Activated CD4-positive, alpha-beta T cell treated with anti-CD3 and anti-CD28 coated beads, Interleukin-2, amount 50 U/mL, for 1 hour (primary cell): ENCODE measurements at places on chromosomes 3 and 15.
A peak's percentile ranks its signal among the peaks of the same experiment; 100 is the strongest.

DNA sequence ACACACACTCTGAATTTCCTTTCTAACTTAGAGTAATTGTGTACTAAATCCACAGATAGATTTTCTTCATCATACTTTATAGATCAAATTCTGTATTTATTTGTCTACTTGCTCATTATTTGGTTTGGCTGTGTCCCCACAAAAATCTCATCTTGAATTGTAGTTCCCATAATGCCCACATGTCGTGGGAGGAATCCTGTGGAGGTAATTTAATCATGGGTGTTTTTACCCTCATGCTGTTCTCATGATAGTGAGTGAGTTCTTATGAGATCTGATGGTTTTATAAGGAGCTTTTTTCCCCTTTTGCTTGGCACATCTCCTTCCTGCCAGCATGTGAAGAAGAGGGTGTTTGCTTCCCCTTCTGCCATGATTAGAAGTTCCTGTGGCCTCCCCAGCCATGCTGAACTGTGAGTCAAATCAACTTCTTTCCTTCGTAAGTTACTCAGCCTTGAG, 198.3 kb upstream of the TGFBR2 start:
- DNase-seq: no peak

DNA sequence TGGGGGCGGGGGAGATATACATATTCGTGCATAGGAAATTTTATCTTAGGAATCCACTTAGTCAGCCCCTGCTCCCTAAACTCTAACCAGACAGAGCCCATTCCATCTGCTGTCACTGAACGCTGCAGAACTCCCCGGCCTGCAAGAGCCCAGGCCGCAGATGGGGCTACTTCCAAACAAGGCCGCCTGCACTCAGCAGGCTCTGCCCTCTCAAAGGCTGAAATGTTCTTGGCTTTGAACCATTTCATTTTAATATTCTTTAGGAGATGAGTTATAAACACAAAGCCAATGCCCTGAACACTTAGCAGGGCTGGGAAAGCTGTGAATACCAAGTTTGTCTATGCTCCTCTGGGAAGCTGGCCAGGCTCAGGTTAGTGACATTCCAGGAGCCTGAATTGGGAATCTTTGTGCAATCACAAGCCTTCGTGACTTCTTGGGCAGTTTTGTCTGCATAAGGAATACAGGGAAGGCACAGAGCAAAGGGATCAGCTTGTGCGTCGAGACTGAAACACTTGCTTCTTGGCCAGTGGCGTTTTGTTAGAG, 65.0 kb downstream of the SYNM start:
- DNase-seq: no peak

DNA sequence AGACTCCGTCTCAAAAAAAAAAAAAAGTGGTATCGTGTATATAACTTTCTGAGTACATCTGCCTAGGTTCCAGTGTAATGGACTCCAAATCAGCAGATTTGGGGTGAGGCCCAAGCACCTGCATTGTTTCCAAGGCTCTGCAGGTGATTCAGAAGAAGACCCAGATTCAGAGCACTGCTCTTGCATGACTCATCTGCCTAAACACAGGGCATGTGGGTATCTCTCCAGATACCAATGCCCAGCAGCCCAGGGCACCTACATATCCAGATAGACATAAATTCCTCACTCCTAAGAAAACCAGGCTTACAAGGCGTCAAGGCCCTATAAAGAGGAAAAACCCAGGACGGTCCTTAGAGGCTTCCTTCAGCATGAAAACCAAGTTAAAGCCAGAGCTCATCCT, 24.3 kb downstream of the NDUFAF1 start:
- DNase-seq: no peak

DNA sequence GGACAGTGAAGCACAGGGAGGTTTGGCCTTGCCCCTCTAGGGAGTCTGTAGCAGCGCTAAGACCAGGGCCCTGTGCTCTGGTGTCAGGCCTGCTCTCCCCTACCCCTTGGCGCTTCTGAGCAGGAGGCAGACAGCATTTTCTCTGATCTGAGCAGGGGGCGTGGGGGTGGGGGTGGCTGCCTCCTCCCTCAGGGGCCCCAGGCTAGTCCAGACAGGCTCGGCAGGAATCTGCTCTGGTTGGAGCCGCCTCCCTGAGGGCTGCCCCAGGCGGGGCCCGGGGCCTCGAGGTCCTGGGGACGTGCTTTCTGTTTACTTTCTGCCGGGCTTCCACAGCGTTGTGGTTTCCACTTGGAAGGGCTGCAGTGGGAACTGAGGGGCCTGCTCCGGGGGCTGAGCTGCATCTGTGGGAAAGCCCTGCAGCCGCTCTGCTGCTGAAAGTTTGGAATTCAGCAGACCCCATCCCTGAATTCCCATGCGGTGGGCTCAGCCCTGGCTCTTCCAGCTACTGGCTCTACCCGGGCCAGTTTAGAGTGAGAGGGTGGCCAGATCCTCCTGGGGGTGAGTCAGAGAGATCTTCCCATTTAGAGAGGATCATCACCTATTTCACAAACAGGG, 105.4 kb downstream of the LINGO1 start:
- no peak for DNase-seq

DNA sequence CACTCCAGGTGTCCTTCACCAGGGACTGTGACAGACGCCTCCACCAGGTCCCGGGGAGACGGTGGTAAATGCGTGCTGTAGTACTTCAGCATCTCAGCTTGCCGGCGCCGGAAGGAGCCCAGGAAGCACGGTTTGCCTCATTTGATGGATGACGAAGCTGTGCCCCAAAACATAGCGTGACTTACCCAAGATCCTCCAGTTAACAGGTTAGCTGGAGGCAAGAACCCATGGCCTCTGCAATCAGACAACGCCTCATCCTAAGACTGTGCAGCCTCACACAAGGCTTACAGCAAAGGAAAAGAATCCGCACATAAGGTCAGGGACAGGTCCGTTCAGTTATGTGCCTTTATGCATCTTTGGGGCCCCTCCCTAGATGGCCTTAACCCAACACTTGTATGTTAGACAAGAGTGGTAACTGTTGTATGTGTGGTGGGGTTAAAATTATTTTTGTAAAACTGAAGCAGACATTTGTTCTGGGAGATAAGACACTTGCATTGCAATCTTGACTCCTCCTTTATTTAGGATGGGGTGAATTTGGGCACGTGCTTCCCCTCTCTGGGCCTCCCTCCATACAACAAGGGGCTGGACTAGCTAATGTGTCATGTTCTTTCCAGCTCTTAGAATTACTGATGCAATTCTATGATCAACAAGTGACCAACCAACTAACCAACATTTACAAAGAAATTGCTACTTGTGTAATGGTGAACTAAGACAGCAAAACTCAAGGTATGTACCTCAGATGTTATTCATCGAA, 39.4 kb downstream of the VGLL4 start:
- DNase-seq: no peak

GRCh38 chr3:126835472-126836219, 131.6 kb downstream of the CHCHD6 start:
- no peak for DNase-seq

- DNase-seq: no peak
These were observed 151.2 kb downstream of the SERPINI1 start for GRCh38 chr3:167886690-167887089.

DNA sequence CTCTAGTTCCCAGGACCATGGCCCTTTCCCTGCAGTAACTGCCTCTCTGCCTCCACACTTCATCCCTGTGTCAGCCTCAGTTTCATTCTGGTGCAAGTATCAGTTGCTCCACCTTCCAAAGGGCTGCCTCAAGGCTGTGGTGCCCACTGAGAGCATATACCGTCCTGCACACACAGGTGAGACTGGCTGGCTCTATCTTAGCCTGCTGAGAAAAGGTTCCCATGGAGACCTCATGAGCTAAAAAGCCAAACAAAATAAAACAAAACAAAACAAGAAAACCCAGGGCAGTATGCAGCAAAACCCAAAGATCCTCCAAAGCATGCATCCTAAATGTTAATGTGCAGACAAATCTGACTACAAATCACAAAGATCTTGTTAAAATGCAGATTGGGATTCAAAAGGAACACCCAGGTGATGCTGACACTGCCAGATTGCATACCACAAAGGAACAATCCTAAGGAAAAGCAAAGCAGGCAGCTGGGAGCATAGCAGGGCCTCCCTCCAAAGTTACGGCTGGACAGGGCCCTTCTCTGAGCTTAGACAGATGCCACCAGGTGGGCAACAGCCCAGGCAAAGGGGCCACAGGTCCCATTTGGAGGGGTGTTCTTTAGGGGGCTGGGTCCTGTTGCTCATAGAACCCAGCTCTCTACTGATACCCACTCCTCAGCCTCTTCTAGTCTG, 76.3 kb upstream of the SLCO2A1 start:
- DNase-seq: no peak

- DNase-seq: no peak
These were observed 18.1 kb upstream of the VGLL4 start for GRCh38 chr3:11661827-11662226.

GRCh38 chr3:57164217-57164656, 916 bp downstream of the IL17RD start:
- DNase-seq: peak; percentile 4

DNA sequence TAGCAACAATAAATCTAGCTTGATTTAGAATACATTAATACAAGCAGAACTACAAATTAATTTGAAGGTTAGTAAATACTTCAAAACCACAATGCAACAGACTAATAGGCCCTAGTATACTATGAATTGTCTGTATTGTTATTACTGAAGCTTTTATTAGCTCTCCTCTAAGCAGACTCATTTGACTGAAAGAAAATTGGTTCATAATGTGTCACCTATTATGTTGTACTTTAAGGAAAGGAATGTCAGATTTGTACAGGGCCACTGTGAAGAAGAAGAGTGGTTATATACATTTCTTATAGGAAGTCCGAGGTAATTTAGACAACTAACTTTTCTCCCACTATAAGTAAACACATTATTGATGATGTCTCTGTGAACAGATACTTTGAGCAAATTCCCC, 954.5 kb downstream of the ZPLD1 start:
- no peak for DNase-seq

- DNase-seq: peak; percentile 77
These were observed 6.3 kb downstream of the RPP25 start for GRCh38 chr15:74950078-74950908.

- no peak for DNase-seq
These were observed 7.0 kb downstream of the CHAC1 start for GRCh38 chr15:40960151-40960885.

DNA sequence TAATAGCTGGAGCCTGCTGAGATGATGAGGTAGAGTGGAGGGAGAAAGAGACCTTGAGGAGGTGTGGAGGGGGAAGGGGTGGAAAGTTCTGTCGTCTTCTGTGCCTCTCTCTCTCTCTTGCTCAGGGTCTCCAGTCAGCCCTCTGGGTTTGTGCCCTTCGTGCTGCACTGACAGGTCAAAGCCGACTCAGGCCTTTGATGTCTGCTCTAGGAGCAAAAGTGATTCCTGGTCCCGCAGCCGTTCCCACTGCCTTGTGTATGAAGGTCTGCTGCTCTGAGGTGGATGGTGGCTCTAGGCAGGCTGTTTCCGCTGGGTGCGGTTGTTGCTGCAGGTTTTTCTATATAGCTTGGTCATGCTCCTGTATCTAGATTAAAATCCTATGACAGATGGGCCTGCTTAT, 89.4 kb downstream of the IGF1R start:
- no peak for DNase-seq

- peak; percentile 6 for DNase-seq
These were observed 675 bp downstream of the PSMD6 start for GRCh38 chr3:64022451-64023186.

DNA sequence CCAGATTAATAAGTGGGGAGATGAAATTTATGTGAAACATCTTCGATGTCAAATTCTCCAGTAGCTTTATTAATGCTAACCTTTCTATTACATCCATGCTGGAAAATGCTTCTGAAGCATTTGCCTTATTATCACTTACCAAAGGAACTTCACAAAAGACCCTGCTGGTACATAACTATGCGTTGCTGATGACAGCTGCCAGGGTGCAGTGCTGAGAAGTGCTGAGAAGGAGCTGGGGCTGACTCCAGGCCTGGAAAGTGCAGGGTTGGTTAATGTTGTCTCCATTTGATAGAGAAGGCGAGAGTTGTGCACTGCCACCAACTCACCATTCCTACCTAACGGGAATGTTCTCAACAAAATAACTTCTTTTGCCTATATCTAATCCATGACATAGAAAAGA, 736.0 kb upstream of the NR2F2 start:
- DNase-seq: no peak

DNA sequence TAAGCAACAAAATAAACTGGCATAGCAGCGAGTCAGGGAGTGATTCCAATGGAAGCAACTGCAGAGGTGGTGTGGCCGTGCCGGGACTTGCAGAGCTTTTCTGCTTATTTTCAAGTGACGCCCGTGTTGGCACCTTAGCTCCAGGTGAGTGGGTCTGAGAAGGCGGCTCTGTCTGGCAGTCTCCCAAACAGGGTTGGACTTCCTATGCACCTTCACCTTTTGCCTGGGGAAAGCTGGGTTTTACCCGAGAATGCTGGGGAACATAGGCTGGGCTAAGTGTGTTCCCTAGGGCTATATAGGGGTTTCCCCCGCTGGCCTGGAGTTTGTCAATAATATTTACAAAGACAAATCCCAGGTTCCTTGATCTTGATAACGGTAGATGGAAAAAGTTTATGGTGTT, 179.9 kb upstream of the TBL1XR1 start:
- no peak for DNase-seq

GRCh38 chr15:35713733-35714132, 167.8 kb upstream of the DPH6 start:
- DNase-seq: no peak

DNA sequence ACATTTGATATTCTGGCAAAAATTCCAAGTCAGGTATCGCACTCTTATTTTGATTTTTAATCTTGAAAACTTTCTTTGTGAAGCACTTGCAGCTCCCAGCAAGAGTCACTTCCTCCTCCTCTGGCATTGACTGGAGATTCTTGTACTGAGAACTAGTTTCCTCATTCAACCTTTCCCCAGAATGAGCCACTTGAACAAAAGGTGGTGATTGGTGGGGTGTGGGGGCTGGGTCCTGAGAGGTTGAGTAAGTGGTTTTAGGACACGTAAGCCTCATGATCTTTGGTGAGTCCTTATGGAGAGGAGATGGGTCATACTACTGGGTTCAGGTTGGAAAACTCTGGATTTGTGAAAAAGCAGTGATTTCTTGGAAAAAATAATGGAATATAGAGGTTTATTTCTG, 32.3 kb upstream of the ONECUT1 start:
- DNase-seq: no peak

DNA sequence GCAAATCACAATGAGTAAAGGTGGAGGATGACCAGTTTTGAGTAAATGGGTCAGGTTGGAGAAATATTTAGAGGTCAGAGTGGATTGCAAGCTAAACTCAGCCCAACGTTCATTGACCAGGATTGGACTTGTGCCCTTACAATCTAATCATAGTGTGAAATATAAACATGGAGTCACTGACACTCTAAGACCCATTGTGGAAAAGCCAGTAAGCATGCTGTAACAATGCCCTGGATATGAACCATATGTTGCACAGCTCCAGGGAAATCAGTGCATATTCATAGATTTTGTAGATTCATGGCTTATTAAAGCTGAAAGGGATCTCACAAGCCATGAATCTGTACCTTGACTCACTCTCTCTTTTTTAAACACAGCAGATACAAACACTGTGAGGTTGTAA, 660.2 kb upstream of the LMCD1 start:
- no peak for DNase-seq

GRCh38 chr3:163175970-163176369, 1679.4 kb downstream of the OTOL1 start:
- no peak for DNase-seq

- DNase-seq: no peak
These were observed 41.2 kb downstream of the CCPG1 start for GRCh38 chr15:55366981-55367380.
